ENCODE measurements at places on chromosomes 5 and 9. TPM values are rescaled to one million over a fixed set of nuclear protein-coding genes. Genes with fewer than 3 reads are reported as not detected.

Gene PKD2L2
- total RNA-seq: not detected

- DNase-seq: no peak
Measured at GRCh38 chr5:96316017-96316416, 117.0 kb downstream of the PCSK1 start.

Gene TSLP
- 0.96 TPM for total RNA-seq

DNA sequence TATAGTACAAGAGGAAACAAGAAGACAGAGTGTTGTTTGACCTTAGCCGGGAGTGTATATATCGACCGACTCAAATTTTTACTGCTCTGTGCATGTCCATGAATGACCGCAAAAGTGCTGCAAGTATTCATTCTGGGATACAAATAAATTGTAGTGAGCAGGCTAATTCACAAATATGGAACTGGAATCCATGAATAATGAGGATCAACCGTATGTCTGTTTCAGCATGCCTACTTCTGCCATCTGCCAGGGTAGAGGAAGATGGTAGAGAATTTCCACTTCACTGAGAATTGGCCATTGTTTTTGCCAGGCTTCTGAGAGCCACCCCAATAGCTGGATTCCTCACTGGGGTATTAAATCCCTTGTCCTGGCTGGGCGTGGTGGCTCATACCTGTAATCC lies 8.5 kb upstream of the RALGPS1 start:
- DNase-seq: no peak

DNA sequence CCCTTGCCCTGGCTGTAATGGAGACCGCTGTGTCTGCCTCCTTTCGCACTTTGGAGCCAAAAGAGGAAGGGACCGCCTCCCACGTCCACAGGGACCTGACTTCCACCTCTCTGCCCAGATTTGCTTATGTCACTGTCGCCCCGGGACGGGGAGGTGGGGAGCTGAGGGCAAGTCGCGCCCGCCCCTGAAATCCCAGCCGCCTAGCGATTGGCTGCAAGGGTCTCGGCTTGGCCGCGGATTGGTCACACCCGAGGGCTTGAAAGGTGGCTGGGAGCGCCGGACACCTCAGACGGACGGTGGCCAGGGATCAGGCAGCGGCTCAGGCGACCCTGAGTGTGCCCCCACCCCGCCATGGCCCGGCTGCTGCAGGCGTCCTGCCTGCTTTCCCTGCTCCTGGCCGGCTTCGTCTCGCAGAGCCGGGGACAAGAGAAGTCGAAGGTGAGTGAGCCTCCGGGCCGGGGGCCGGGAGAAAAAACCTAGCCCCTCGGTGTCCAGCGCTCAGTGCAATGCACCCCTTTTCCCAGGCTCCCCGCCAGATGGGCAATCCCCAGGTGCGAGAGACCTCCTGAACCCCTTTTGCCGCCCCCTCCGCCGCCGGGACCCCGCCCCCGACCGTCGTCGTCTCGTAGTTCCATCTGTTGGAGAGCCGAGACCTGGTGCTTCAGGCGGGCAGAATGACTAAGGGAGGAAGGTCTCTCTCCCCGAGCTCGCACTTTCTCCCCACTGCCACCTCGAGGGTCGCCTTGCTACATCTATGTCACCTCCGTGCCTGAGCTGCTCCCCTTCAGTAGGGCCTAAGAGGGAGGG lies at the start of gene GPX3:
GPX3 (plus strand) TSS at position 288 of the 807 bp plus-strand sequence; CDS start at position 352, 64 bp downstream.
- peak; percentile 91 for DNase-seq

DNA sequence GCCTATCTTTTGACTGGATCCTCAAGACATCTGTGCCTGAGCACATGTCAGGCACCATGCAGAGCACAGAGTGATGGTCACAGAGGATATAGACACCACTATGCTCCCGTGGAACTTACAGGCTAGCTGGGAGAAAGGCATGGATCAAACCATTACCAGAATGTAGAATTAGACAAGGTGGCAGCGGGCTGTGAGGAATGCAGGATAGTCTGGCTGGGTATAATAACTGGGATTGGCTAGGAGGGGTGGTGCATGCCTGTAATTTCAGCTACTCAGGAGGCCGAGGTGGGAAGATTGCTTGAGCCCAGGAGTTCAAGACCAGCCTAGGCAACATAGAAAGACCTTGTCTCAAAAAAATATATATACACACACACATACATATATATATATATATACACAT lies 50.3 kb downstream of the ASS1 start:
- DNase-seq: no peak

- DNase-seq: peak; percentile 56
Measured at GRCh38 chr5:56950626-56951125, 1.2 kb downstream of the MIER3 start.

Gene LCNL1
- not detected for total RNA-seq

GRCh38 chr9:16639644-16640043 lies 230.8 kb downstream of the BNC2 start:
- DNase-seq: no peak

- no peak for DNase-seq
Measured at GRCh38 chr5:42228279-42228678, 195.0 kb upstream of the GHR start.

DNA sequence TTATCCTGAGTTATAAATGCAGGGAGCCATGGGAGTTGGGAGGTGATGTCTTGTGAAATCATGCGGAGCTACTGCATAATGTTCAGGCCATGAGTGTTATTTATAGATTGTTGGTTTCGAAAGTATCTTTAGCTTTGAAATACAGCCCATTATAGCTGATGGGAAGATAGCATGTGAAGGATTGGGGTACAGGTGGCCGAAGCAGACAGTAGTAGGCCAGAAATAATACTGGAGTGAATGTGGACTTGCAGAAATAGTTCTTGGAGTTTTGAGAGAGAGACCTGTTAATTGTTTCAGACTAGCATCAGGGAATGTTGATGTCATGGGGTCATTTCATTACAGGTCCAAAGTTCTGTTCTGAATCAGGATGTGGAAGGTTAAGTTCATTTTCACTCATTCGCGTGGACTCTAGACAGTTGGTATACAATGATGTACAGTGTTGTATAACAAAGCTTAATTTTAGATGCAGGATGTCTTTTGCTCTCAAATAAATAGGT lies 3.8 kb downstream of the ATP6V1G1 start:
- peak; percentile 35 for DNase-seq

GRCh38 chr5:136820848-136821247 lies 455.5 kb upstream of the TRPC7 start:
- DNase-seq: no peak

Measured in adrenal gland (tissue), 19 donors.